Activated gamma-delta T cell (primary cell): ENCODE measurements at places on chromosomes 5 and 9.

GRCh38 chr5:103849934-103850333 is 287.3 kb upstream of the NUDT12 start:
- no peak for DNase-seq

GRCh38 chr5:59779453-59779852 is 114.1 kb downstream of the PDE4D start:
- no peak for DNase-seq

GRCh38 chr5:69368458-69369339 is 621 bp downstream of the AK6 start:
- no peak for DNase-seq

DNA sequence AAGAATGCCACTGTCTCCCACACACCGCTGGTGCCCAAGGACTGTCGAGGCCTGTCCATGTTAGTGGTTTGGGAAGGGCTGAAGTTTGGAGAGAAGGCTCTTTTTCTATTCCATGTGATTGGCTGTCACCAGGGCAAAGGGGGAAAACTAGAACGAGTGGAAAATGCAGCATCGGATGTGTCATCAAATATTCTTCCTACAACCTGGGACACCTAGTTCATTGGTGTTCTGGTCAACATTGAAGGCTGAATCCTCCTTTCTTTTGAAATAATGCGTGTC is 53.2 kb downstream of the PIK3R1 start:
- no peak for DNase-seq

DNA sequence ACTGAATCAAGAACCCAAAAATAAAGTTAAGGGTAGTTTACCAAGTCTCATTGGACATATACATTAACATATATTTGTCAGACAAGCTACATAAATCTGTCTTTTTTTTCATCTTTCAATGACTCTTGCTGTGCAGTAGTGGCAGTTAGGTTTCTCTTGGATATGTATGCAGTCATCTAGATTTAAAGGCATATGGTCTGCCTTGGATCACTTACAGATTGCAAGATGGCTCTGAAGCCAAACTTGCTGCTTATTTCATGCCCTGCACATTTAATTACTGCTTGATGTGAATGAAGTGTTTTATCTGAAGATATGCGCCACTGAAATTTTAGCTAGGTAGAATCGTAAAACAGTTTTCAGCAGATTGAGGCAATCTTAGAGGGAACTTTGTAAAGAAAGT is 18.6 kb upstream of the MAN2A1 start:
- no peak for DNase-seq

- no peak for DNase-seq
These were observed 143.4 kb downstream of the HSPA4 start for GRCh38 chr5:133195250-133195649.

GRCh38 chr9:504921-505740 is 290.5 kb downstream of the DOCK8 start:
- no peak for DNase-seq

DNA sequence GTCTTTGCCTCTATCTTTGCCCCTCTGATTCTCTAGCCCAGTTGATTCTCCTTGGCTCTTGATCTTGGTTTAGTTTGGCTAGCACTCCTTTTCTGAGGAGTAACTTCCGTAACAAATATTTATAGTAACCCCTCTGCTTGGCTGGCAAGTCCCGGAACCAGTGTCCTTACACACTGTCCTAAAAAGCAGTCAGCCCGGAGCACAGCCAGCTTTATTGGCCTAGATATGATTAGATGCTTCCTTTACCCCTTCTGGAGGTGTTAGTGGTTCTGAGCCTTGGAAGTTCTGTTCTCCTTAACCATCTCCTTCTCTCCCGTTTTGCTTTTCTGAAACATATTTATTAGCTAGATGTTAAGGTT is 17.0 kb upstream of the MSMP start:
- no peak for DNase-seq

DNA sequence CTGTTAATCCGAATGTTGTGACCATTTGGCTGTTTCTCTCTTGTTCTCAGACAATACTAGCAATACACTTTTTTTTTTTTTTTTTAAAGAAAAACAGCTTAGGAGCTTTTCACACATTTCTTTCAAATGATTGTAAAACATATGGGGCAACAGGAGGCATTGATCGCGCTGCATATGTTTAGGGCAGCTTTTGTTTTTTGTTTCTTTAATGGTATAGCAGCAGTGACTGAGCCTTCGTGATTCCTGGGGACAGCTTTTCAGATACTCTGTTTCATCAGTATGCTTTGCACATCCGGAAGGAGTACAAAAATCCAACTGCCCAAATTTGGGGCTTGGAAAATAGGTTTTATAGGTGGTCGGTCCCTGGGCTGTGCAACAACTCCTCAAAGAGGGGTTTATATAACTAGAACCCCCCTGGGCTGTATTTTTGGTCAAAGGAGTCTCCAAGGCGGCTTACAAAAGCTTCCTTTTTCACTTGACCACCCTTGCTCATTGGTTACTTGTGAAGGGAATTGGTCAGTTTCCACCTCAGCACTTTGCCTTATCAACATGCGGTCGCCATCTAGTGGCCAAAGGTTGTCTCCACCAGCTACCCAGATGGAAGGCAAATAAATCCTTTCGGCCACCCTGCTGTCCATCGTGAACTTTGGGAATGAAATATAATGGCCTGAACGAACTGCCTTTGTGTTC is 91.8 kb downstream of the PDE6A start:
- no peak for DNase-seq

DNA sequence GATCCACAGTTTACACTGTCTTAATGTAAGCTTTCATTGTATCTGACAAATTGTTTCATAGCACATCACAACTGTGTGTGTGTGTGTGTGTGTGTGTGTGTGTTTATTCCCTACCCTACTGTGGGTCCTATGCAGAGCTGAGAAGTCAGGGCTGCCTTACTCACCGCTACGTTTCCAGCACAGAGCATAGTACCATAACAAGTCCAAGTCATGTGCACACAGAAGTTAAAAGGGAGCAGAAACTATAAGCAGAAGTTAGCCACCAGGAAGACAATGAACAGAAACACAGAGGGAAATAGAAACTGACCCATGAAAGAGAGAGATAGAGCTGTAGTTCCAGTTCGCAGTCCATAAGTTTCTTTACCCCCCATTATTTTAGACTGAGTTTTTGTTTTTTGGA is 38.2 kb upstream of the DMXL1 start:
- DNase-seq = no peak

DNA sequence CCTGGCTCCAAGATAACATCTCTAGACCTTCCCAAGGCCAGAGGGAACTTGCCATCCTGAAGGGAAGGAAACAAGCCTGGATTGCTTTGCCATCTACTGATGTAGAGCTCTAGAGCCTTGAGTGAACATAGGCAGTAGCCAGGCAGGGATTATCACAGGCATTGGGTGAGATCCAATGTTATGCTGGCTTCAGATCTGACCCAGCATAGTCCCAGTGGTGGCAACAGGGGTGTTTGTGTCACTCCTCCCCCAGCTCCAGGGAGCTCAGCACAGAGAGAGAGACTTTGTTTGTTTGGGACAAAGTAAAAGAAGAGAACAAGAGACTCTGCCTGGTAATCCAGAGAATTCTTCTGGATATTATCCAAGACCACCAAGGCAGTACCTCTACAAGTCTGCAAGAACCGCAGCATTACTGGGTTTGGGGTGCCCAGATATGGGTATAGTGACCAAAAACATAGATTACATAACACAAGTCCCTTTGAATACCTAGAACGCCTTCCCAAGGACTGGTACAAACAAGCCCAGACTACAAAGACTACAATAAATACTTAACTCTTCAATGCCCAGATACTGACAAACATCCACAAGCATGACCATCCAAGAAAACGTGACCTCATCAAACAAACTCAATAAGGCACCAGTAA is 137.6 kb upstream of the DAPK1 start:
- DNase-seq = no peak

GRCh38 chr5:142364251-142365145 is 39.7 kb upstream of the SPRY4 start:
- DNase-seq = no peak

DNA sequence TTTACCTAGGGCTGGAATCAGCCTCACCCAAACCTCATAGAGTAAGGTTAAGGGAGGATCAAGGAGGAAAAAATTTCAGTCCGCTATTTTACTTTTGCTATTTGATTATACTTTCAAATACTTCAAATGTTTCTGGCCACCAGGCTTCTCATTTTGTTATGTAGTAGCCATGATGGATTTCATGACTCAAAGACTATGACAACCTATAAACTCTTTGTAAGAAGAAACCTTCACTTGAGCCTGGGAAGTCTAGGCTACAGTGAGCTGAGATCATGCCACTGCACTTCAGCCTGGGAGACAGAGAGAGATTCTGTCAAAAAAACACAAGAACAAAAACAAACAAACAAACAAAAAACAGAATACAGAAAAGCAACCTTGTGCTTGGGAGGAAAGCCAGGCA is 293.6 kb upstream of the TNC start:
- no peak for DNase-seq

DNA sequence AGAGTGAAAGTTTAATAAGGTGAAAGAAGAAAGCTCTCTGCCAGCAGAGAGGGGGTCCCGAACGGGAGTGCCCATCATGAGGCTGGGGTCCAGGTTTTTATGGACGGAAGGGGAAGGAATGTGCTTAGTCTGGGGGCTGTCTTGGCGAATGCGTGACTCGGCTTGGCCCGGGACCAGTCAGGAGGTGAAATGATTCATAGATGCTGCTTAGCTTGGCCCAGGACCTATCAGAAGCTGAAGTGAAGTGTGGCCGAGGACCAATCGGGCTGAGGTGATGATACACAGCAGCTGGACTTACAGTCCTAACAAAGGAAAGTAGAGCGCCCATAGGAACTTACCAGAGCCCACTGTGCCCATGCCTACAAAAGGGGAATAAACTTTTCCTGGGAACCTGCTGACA is 3.9 kb upstream of the FKTN start:
- DNase-seq = no peak

- DNase-seq = no peak
These were observed 98.1 kb upstream of the FER start for GRCh38 chr5:108649646-108650045.

DNA sequence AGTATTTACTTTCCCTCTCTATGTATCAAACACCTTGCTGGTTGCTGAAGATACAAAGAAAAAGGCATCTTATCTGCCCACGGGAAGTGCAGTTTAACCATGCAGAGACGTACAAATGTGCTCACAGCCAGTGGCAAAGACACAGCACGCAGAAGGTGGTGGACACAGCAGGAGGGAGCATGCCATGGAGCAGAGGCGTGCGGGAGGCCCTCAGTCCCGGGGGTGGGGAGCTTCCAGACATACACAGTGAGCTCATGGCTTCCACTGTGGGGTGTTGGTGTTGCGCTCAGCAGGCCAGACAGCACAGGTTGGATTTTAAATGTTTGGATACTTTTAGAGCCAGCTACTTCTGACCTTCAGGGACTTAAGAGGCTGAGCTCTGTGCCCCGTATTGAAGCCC is 8.8 kb upstream of the BARX1 start:
- no peak for DNase-seq

DNA sequence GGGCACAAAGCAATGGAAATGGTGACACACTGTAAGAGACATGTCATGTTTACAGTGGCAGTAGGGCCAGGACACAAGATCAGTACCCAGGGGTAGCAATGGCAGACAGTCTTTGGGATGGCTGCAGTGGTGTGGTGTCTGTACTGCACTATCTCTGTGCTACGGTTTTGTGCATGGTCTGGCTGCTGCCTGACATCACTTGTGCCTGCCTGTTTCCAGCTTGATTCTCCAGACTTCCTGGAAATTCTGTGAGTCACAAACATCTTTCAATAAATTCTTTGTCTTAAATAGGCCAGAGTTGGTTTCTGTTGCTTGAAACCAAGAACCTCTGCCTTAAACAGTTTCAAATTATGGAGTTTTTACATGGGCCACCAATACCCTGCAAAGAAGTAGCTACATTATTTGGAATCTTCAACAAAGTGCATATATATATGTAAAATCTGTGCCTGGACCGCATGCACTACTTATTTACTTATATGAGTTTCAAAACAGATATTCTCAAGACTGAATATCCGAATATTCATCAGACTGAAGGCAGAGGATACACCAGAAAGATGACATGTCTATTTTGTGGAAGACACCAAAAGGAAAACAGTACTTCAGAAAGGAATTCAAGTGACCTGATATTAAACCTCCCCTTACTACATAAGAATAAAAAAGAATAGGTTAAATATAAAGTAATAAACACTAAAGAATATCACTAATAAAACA is 188.1 kb downstream of the RFX3 start:
- no peak for DNase-seq

DNA sequence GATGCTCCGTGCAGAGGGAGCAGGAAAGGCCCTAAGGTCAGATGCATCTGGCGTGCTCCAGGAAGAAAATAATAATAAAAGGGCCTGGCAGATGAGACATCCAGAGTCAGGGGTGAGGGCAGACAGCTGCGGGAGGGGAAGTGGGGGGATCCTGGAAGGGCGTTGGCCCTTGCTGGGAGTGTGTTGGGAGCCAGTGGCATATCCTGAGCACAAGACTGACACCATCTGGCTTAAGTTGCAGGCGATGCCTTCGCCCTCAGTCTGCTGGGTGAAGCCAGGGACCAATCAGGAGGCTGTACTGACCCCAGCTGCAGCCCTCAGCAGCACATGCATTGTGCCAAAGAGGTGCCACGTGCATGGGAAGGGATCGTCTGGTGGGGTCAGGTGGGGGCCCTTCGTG is 3.8 kb downstream of the OR2V2 start:
- DNase-seq = no peak

DNA sequence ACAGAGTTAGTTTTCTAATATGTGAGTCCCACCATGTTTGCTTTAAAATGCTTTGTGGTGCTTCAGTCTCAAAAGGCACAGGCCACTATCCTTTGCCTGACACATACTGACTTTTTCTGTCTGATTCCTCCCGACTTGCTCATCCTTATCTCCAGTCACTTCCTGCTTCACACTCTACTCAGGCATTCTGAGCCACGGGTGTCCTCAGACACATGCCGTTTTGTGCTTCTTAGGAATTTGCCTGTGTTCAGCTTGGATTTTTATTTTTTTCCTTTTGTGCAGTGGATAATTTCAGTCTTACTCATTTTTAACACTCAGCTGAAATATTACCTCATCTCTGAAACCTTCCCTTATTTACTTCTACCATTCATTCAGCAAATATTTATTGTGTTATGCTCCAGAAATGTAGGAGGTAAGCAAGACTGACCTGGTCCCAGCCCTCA is 54.1 kb downstream of the MAN2A1 start:
- no peak for DNase-seq

DNA sequence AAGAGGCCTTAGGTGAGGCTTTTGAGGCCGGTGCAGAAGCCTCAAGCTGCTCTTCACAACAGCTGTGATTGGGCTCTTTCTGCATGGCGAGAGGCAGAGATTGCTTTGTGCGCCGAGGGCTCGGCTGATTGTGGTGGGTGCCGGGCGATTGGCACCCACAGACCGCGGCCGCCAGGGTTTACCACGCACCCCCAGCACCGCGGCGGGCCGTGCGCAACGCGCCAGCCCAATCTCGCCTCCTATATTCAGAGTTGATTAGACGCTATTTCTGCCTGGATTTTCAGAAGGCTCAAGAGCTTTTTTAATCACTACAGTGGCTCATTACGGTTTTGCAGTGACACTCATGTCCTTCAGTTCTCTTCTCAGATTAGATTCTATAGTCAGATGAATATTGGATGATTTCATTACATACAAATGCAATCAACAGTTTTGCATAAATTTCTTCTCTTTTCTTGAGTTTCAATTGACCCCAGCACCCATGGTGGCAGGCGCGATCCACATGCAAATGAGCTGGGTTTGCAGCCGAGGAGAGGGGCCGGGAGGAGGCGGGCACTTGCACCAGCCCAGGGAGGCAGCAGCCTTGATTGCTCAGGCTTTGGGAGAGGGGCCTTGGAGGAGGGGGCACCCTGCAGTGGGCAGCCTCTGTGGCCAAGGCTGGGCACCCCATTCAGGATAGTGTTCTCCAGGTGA is 33.8 kb upstream of the PTGS1 start:
- DNase-seq = no peak

GRCh38 chr5:94375801-94376200 is 242.6 kb downstream of the KIAA0825 start:
- DNase-seq = no peak
